ENCODE measurements at places on chromosomes 3 and 15.

GRCh38 chr3:112974178-112974517 is 755 bp downstream of the CD200R1 start:
- DNase-seq: no peak

DNA sequence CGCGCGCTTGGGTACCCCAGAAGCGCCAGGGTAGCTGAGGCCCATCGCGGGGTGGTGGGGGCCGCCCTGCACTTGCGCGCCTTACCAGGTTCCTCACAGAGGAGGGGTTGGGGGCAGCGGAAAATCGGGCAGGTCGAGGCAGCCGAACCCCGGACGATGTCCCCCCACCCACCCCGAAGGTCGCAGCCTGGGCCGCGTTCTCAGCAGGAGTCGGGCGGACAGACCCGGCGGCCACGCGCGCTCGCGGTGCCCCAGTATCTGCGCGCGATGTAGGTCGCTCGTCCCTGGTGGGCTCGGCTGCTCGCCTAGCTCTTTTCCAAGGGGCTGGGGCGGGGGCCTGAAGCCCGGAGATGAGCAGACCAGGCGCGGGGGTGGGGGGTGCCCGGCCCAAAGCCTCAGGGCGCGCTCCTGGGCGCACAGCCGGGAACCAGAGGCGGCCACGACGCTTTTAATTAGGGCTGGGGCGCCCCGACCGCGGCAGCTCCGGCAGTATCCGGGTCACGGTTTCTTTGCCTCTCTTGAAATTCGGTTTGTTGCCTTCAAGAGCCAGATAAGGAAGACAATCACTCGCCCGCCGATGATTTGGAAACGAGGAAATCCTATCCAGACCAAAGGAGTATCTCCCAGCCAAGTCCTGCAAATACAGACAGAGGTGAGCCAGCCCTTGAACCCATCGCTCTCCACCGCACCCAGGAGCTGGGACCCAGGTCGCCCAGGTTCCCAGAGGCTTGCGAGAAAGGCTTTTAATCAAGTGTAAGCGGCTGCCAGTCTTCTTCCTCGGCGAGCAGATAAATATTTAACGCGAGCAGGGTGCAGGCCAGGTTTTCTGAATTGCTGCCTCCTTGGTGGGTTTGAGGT is 4.6 kb downstream of the SKOR1 start:
- no peak for DNase-seq

DNA sequence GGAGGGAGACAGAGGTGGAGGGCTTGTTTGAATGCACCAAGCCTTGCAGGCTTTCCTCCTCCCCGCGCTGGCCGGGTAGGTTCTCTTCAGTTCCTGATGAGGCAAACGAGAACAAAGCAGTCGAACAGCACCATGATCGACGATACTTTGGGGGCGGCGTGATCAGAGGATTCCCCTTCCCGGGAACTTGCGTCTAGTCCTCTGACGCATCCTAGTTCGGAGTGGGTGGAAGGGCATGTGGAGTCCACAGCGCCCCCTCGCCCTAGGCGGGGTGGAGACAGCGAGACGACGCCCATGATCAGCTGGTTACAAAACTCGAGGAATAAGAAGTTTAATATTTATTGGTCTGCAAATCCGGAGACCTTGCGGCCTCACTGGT is 452 bp upstream of the SV2B start:
- DNase-seq: no peak

DNA sequence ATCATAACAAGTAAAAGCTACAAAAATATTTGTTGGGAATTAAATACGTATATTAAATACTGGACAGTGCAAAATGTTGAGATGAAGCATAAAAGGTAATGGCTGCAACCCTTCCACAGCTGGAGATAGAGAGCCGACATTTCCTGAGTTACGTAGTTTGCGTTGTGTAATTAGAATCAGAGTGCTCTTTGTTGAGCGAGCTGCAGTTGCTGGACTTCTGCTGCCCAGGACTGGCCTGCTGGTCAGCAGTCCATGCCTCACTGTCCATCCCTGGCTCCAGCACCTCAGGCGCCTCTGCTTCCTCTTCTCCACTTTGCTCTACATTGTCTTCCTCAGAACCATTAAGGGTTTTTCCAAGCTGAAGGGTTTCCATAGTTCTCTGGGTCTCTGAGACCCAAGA is 28.4 kb upstream of the SHC4 start:
- no peak for DNase-seq

DNA sequence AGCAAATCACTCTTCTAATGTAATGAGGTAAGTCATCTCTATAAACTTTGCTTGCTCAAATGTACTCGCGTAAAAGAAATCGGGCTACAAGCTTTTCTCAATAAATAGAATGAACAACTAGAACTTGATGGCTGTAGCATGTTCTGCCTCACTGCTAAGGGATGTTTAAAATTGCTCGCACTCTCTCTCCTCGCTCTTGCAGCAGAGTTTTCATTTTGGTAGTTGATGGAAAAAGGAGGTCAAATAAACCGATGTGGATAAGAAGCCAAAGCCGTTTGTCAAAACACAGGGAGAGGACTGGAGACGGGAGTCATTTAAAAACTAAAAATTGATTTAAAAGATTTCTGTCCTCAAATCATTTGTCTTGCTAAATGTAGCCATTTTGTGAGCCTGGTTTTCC is 53.3 kb downstream of the ANXA2 start:
- DNase-seq: no peak

GRCh38 chr3:126550488-126551051 is 8.2 kb downstream of the C3orf22 start:
- DNase-seq: no peak

GRCh38 chr3:45967724-45968123 is 24.5 kb downstream of the CXCR6 start:
- no peak for DNase-seq

GRCh38 chr3:171346582-171347300 is 113.5 kb downstream of the TNIK start:
- DNase-seq: no peak

- DNase-seq: no peak
These were observed 198.4 kb upstream of the UBE2E1 start for GRCh38 chr3:23607184-23607847.

GRCh38 chr3:142844339-142844977 is 44.4 kb downstream of the PCOLCE2 start:
- DNase-seq: no peak

DNA sequence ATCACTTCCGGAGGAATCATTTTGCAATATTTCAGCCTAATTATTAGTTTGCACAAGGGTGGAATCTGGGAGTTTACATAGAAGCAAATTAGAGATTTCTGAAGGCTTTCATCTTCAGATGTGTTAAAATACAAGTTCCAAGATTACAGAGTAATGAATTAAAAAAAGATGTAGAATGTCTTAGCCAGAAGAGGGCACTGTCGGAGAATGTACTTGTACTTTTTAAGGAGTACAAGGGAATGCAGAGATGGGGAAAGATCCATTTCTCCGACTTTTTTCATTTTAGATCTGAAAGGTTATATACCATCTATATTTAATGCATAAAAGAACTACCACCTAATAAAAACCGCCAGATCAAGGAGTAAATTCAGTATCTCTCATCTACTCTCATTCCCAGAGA is 43.1 kb upstream of the WDR5B start:
- no peak for DNase-seq

DNA sequence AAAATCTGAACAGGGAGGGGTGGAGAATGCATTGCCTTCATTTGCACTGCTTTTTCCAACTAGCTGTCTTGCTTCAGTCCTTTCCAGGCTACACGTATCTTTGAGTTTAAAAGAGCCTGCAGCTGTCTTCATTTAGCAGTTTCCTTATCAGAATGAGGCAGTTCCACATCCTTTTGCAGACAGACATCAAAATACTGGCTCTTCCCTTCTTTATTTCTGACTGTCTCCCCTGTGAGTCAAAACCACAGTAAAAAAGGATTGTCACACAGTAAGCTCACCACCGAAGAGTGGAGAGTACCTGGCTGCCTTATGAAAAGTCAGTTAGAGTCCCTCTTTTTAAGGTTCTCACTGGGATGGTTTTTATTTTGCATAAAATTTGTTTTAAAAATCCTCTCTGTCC is 205.5 kb upstream of the CD96 start:
- DNase-seq: no peak

DNA sequence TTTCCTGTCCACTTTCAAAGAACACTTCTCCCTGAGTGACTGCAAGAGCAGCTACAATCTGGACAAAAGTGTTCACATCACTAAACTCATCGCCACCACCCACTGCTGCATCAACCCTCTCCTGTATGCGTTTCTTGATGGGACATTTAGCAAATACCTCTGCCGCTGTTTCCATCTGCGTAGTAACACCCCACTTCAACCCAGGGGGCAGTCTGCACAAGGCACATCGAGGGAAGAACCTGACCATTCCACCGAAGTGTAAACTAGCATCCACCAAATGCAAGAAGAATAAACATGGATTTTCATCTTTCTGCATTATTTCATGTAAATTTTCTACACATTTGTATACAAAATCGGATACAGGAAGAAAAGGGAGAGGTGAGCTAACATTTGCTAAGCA is 1.8 kb downstream of the CCRL2 start:
- DNase-seq: no peak

GRCh38 chr3:163863146-163863545 is 1215.2 kb downstream of the SI start:
- DNase-seq: no peak

DNA sequence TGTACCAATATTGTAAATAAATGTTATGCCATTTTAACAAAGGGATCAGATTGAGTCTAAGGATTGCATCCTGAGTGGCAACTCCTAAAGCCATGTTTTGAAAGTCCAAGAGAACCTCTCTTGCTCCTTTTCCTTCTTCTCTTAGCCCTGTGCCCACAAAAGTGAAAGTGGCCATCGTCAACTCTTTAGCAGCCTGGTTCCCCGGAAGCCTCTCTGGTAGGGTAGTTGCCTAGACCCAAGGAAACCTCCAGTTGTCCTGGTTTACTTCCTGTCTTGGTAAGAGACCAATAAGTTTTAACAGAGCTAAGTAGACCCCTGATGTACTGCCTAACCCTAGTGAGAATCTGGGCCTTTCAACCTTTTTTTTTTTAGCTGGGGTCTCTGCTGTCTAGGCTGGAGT is 10.2 kb upstream of the ITPKA start:
- no peak for DNase-seq

- no peak for DNase-seq
These were observed 69.6 kb downstream of the APBA2 start for GRCh38 chr15:28955160-28955992.

DNA sequence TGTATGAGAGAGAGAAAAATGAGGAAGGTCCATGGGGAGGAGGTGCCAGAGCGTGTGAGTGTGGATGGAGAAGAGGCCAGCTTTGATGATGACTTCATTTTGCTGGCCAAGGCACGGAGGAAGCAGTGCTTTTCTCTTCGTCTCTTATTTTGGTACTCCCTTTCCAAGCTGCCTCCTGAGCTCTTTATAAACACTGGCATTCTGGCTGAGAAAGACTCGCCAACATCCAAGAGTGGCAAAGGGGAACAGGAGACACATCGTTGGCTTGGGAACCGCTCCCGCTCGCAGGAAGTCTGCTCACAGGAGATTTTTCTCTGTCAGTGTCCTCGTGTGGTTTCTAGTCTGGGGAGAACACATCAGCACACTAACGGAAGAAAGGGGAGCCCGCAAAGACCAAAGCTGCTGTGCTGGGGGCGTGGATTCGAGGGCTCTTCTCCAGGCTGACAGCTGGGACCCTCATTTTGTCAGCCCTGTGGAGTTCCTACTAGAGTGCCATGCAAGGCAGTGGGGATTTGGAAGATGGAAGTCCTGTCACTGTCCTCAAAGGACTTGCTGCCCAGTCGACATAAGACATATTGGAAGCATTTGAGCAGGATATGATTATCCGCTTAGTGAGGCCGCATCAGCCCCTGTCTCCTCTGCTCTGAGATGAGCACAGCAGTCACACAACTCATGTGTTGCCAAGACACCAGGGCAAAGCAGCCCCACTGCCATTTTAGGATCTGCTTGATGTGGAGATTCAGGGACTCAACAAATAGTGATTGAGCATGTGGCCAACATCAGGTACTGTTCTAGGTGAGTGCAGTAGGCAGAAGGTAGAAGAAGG is 8.0 kb upstream of the SEMA4B start:
- DNase-seq: no peak

Data from activated CD8-positive, alpha-beta memory T cell treated with anti-CD3 and anti-CD28 coated beads for 1 hour (primary cell).